ENCODE measurements at places on chromosomes 13 and 19. TPM values are rescaled to one million over a fixed set of nuclear protein-coding genes. Genes with fewer than 3 reads are reported as not detected.
A peak's percentile ranks its signal among the peaks of the same experiment; 100 is the strongest.

GRCh38 chr19:40807147-40808020 lies 8.4 kb downstream of the EGLN2 start:
- no peaks in the 10 kb centered on the region for H3K27me3 ChIP-seq
- H3K27ac ChIP-seq: peak overlapping the region; percentile 96
- H3K4me3 ChIP-seq: peak overlapping the region; percentile 43
- no peak for DNase-seq
- peaks cover 39% of the 10 kb centered on the region for H3K36me3 ChIP-seq
- H3K4me1 ChIP-seq: peaks cover 95% of the 10 kb centered on the region

GRCh38 chr13:48695776-48696175 lies 42.0 kb downstream of the CYSLTR2 start:
- H3K27ac ChIP-seq: no peak overlapping the region
- H3K4me3 ChIP-seq: no peak overlapping the region

DNA sequence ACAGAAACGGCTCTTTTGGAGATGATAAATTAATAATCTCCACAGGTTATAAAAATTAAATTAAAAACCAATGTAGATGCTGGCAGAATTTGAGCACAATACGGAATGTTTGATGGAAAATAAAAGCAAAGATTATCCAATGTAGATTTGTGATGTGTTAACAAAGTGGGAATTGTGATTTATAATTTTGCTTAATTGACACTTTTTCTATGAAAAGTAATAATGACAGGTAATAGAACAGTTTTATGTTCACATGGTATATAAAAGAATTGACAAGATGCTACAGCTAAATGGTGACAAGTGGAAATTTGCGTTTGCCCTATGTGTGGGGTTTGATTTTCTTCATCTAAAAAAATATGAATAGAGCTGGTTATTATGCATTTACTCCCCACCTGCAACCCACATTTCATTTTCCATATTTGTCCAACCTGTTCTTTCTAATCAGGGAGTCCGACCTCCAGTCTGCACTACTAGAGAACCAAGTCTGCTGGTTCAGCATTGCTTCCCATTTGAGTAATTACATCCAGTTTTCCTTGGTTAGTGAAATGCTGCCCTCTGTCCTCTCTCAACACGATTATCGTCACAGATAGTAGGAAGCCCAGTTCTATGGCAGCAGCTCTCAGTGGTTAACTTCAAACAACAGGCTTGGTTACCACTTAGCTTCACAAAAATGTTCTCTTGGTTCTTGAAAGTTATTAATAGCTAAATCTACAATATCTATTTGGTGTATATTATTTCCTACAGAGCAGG lies 61.4 kb upstream of the SLITRK1 start:
- no peak for DNase-seq
- no peaks in the 10 kb centered on the region for H3K4me1 ChIP-seq
- H3K4me3 ChIP-seq: no peak overlapping the region
- H3K27ac ChIP-seq: no peak overlapping the region

DNA sequence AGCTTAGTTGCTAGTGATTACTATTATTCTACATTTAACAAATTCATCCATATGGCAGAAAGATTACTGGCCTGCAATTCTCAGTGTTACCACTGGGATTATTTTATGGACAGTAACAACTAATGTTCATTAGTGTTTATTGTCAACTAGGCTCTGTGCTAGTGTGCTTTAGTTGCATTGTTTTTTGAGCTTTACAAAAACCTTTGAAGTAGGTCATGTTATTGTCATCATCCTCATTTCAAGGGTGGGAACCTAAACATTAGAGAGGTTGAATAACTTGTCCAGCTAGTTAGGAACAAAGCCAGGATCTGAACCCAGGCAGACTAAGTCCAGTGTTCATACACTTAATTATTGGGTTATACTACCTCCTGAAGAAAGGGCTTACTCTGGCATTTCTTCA lies 27.8 kb upstream of the TDRD3 start:
- H3K27ac ChIP-seq: no peak overlapping the region
- no peaks in the 10 kb centered on the region for H3K36me3 ChIP-seq
- DNase-seq: no peak
- H3K27me3 ChIP-seq: no peaks in the 10 kb centered on the region
- H3K4me1 ChIP-seq: no peaks in the 10 kb centered on the region

GRCh38 chr13:113542751-113543424 lies 41.7 kb upstream of the TFDP1 start:
- H3K27ac ChIP-seq: no peak overlapping the region
- no peaks in the 10 kb centered on the region for H3K36me3 ChIP-seq
- no peaks in the 10 kb centered on the region for H3K27me3 ChIP-seq
- no peak for DNase-seq
- H3K4me1 ChIP-seq: peaks cover 32% of the 10 kb centered on the region

GRCh38 chr19:35642312-35642711 lies 767 bp downstream of the ETV2 start:
- H3K27me3 ChIP-seq: no peaks in the 10 kb centered on the region
- H3K4me3 ChIP-seq: no peak overlapping the region
- peaks cover 15% of the 10 kb centered on the region for H3K4me1 ChIP-seq
- no peak for DNase-seq
- H3K27ac ChIP-seq: no peak overlapping the region
- H3K36me3 ChIP-seq: peaks cover 10% of the 10 kb centered on the region

GRCh38 chr13:107277911-107278310 lies 710.0 kb upstream of the ARGLU1 start:
- no peaks in the 10 kb centered on the region for H3K4me1 ChIP-seq
- no peak overlapping the region for H3K4me3 ChIP-seq
- H3K36me3 ChIP-seq: no peaks in the 10 kb centered on the region
- no peak for DNase-seq

GRCh38 chr19:35351411-35352176 lies 3.9 kb downstream of the FFAR1 start:
- H3K4me3 ChIP-seq: no peak overlapping the region
- DNase-seq: no peak
- H3K36me3 ChIP-seq: no peaks in the 10 kb centered on the region
- H3K4me1 ChIP-seq: peaks cover 3% of the 10 kb centered on the region

The NANOS2 gene
- total RNA-seq: not detected
